ENCODE measurements at places on chromosomes 11 and 22. TPM values are rescaled to one million over a fixed set of nuclear protein-coding genes. Genes with fewer than 3 reads are reported as not detected.
A peak's percentile ranks its signal among the peaks of the same experiment; 100 is the strongest.

Gene OR8G1
- total RNA-seq, result not detected

DNA sequence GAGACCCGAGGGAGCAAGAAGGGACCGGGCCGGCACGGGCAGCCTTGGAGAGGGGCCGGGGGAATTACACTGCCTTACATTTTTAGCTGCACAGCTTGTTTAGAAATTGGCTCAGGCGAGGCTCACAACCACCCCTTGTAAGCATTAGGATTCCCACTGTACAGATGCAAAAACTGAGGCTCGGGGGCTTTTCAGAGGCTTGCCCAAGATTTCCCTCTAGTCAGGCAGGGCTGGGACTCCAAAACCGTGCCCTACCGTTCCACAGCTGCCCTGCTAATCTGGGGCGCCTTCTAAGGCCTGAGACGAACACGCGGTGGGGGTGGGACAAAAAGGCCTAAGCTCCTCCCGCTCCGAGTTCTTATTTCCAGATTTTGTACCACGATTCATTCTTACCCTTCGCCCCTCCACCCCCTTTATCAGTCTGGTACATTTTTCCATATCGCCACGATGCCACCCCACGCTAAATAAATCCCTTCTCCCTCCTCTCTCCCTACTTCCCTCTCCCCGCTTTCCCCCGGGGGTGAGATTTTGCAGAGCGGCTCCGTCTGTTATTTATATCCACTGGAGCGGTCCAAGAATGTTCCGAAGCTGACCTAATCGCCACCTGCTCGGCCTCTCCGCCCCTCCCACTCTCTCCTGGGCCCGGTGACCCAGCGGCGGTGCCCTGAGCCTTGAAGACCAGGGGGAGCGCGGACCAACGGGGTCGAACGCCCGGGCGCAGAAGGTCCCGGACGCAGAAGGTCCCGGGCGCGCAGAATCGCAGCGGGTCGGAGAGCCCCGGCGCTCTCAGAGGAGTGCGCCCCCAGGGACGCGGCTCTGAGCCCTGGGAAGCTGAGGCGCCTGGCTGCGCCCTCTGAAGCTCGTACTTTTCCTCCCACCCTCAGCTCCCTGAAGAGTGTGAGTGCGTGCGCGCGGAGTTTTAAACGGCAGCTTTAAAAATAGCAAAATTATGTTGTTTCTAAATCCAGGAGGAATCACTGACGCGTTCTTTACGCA lies 764 bp upstream of the PACSIN3 start:
- DNase-seq, result peak; percentile 51

DNA sequence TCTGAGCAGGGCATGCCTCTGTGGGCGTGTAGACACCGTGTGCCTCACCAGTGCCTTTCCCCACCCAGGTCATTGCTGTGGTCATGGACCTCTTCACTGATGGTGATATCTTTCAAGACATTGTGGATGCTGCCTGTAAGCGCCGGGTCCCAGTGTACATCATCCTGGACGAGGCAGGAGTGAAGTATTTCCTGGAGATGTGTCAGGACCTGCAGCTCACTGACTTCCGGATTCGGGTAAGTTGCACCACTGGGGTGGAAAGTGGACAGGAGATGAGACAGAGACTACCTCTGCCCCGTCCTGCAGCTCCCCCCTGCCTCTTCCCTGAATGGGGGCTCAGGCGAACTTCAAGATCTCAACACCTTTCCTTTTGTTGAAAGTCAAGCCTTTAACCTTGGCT lies 24.3 kb downstream of the FAM83F start:
- no peak for DNase-seq

GRCh38 chr11:5722622-5723021 lies 13.6 kb upstream of the OR56B1 start:
- DNase-seq, result no peak

Gene CCDC87
- total RNA-seq, result 0.53 TPM

Gene TRIM3
- 10.9 TPM for total RNA-seq

GRCh38 chr11:6354651-6355485 lies 34.6 kb upstream of the CAVIN3 start:
- no peak for DNase-seq

Gene TUBA8
- 266 TPM for total RNA-seq

DNA sequence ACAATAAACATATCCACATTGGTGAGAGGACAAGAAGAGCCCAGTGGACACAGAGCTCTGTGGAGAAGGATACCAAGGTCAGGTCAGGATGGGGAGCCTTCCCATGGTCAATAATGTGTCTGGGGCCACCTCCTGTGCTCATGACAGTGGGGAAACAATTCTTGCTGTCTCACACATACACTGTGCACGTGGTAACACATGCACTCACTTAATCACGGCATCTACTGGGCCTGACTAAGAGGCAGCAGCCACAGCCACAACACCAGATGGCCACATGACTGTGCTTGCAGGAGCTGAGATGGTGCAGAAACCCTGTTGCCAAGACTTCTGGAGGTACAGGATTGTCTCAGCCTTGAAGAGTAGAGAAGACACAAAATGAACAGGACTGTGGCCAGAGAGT lies 28.6 kb downstream of the C22orf42 start:
- DNase-seq, result no peak

GRCh38 chr11:101439488-101439887 lies 144.3 kb downstream of the TRPC6 start:
- DNase-seq, result no peak

GRCh38 chr11:61959114-61959513 lies 8.3 kb downstream of the FTH1 start:
- no peak for DNase-seq

- DNase-seq, result no peak
These were observed 3.5 kb upstream of the PDGFB start for GRCh38 chr22:39248254-39248653.

Gene DDIAS
- total RNA-seq, result 0.74 TPM

Gene KCNJ1
- not detected for total RNA-seq

DNA sequence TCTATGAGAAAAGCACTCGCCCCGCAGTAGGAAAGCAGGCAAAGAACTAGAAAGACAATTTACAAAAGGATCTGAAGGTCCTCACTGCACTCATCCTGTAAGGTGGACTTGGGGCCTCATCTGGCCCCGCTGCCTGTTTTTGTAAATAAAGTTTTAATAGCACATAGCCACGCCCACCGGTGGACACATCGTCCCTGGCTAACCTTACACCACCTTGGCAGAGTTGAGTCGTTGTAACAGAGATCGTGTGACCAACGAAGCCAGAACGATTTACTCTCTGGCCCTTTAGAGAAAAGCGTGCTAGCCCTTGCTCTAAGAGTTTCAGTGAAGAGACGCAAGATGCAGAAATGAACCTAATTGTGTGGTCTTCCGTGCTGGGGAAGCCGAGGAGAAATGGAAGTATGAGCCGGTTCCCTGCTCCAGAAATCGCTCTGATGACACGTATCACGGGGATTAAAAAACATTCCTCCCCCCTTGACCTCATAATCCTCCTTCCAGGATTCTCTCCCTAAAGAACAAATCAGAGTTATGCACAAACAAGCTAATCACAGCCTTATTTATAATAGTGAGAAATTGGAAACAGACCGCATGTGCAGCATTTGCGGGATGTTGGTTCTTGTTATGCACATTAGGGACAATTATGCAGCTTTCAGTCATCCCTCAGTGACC lies 80.1 kb downstream of the CDKN1C start:
- peak; percentile 5 for DNase-seq

Gene KCNK7
- 0.28 TPM for total RNA-seq

DNA sequence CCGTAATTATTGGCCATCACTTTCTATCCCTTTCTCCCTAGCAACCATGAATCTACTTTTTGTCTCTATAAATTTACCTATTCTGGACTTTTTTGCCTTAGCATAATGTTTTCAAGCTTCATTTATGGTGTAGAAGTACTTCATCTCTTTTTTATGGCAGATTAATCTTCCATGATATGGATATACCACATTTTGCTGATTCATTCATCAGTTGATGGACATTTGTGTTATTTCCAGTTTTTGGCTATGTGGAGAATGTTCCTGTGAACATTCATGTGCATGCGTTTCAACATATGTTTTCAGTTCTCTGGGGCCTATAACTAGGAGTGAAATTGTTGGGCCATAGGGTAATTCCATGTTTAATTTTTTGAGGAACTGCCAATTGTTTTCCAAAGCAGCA lies 12.8 kb downstream of the CAPN1 start:
- DNase-seq, result no peak

Gene OR6A2
- not detected for total RNA-seq

- DNase-seq, result peak; percentile 81
These were observed 6.2 kb upstream of the IGSF22 start for GRCh38 chr11:18731949-18732821.

DNA sequence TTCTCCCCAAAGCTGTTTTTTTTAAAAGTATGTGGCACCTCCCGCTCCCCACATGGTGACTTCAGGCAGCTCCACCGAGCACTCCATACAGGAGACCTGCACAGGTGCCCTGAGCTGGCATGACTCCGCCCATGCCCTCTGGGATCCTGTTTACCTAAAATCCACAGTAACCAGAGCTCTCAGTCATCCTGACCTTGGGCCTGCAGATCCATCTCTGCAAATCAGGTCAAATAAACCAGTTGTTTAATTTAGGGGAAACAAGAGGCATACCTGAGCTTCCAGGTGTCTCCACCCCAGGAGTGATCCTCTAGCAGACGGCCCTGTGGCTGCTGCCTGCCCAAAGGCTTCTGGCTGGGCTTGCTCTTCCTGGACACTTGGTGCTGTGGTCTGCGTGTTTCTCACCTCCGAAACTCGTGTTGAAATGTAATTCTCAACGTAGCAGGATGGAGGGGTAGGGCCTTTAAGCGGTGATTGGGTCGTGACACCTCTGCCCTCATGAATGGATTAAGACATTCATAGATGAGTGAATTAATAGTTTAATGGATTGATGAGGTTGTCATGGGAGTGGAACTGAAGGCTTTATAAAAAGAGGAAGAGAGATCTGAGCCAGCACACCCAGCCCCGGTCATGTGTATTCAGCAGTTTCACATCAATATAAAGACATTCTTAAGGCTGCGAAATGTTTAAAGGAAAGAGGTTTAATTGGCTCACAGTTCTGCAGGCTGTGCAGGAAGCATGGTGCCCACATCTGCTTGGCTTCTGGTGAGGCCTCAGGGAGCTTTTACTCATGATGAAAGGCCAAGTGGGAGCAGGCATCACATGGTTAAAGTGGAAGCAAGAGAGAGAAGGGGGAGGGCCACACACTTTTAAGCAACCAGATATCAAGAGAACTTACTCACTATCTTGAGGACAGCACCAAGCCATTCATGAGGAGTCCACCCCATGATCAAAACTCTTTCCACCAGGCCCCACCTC lies 34.1 kb downstream of the LINC01488 start:
- no peak for DNase-seq

Gene DCDC1
- total RNA-seq, result not detected

Gene VWCE
- total RNA-seq, result 0.97 TPM

- DNase-seq, result no peak
These were observed 201.5 kb downstream of the SOX6 start for GRCh38 chr11:16154715-16155396.

Gene TPBGL
- total RNA-seq, result 0.09 TPM

Measured in right cardiac atrium (tissue), 5 donors.